Hematopoietic multipotent progenitor cell (in vitro differentiated cells): ENCODE measurements at places on chromosomes 7 and 10.
A peak's percentile ranks its signal among the peaks of the same experiment; 100 is the strongest.

GRCh38 chr10:43061760-43062159 is 15.1 kb upstream of the RET start:
- no peak for DNase-seq

DNA sequence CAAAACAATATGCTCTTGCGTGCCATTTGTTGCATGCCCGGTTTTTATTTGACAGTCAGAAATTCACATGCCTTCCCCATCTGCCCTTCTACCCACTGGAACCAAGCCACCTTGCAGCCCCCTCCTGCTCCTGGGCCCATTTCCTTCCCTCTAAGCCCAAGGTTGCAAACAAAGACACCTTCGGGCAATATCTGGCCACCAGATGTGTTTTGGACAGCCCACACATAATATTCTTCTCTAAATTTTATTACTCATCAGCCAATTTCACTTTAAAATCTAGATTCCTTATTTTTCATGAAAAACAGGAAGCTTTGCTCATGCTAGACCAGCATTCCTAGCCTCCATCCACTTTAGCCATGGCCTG is 18.2 kb upstream of the C10orf105 start:
- DNase-seq = peak; percentile 55

DNA sequence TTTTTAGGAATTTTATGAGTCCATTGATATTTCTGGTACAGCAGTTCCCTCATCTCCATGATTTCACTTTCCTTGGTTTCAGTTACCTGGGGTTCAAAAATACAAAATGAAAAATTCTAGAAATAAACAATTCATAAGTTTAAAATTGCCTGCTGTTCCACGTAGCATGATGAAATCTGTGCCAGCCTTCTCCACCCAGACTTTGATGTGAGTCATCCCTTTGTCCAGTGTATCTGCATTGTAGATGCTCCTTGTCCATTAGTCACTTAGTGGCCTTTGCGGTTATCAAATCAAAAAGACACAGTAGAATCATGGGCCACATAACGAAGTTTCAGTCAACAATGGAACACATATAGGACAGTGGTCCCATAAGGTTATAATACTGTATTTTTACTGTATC is 286.9 kb downstream of the PTEN start:
- DNase-seq = no peak

GRCh38 chr10:97097084-97097433 is 88.7 kb downstream of the SLIT1 start:
- no peak for DNase-seq

- no peak for DNase-seq
Measured at GRCh38 chr7:105974471-105974870, 11.4 kb downstream of the CDHR3 start.

- no peak for DNase-seq
Measured at GRCh38 chr10:108014902-108015177, 850.3 kb upstream of the SORCS1 start.

GRCh38 chr10:26439406-26440087 is 1.4 kb downstream of the APBB1IP start:
- DNase-seq = peak; percentile 18

- DNase-seq = no peak
Measured at GRCh38 chr7:11557627-11558026, 274.4 kb downstream of the THSD7A start.

DNA sequence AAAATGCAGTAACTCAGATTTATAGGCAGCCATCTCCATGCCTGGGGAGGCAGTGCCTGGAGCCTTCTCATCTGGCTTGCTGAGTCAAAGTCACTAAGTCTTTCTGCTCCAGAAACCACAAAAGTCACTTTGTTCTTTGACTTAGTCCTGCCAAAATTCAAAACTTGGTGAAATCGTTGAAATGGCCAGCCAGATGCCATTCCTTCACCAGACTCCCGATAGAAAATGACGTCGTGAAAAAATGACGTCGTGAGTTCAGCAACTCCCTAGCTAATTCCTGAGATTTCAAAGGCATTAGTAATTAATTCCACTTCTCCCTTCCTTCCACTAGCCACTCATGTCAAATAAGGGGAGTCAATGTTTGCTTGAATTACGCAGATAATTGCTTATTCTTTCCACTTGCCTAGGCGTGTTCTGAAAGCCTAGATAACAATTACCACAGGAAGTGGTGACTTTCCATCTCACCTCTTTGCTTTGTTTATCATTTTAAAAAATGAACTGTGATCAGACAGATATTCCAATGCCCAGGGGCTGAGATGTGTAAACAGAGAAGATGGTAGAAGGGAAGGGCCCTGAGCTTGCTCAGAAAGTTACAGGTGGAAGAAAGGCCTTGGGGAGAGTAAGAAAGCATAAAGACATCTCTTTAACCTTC is 48.5 kb upstream of the OSBPL3 start:
- no peak for DNase-seq

DNA sequence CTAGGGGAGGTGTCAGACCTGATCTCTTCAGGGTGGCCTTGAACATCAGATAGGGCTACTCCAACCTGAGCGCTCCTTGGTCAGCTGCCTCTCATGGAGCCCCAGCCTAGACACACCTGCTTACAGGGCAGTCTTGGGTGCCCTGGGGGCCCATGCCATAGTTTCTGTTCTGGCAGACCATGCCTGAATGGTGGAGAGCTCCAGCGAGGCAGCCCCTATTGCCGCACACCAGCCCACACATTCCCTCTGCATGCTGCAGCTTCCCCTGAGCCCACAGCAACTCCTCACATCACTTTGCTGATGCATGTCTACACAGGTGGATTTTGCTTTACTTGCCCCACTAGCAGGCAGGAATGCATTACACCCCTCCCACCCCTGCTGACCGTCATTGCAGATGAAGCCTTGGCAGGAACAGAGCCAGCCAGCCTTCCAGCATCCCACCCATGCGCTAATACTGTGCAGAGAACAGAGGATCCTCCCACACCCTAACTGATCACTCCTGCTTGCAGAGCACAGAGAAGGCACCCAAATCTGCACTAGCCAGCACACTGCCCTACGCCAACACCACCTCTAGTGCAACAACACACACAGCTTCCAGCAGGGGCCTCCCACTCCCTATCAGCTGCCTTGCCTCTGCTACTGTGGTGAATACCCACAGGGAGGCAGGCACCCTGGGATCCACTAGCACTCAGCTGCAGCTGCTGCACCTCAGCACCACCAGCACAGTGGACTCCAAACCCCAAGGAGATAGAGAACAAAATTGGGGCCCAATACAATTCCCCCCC is 43.0 kb upstream of the GRM3 start:
- DNase-seq = no peak

DNA sequence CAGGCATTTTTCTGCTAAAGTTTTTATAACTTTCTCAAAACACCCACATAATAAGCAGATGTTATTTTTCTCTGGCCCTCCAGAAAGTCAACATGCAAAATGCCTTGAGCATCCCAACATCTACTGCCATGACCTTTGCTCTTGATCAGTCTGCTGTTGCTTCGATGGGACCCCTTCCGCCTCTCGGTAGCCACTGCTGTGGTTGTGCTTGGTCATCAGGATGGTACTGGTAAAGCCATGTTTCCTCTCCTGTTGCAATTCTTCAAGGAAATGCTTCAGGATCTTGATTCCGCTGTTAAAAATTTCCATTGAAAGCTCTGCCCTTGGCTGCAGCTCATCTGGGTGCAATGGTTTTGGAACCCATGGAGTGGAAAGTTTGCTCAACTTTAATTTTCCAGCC is 533.0 kb downstream of the DNAJB6 start:
- DNase-seq = no peak

GRCh38 chr7:7433811-7434210 is 101.9 kb downstream of the COL28A1 start:
- no peak for DNase-seq

GRCh38 chr10:72616716-72617115 is 9.2 kb downstream of the MICU1 start:
- DNase-seq = no peak

- no peak for DNase-seq
Measured at GRCh38 chr7:100745184-100745583, 11.8 kb downstream of the ZAN start.

DNA sequence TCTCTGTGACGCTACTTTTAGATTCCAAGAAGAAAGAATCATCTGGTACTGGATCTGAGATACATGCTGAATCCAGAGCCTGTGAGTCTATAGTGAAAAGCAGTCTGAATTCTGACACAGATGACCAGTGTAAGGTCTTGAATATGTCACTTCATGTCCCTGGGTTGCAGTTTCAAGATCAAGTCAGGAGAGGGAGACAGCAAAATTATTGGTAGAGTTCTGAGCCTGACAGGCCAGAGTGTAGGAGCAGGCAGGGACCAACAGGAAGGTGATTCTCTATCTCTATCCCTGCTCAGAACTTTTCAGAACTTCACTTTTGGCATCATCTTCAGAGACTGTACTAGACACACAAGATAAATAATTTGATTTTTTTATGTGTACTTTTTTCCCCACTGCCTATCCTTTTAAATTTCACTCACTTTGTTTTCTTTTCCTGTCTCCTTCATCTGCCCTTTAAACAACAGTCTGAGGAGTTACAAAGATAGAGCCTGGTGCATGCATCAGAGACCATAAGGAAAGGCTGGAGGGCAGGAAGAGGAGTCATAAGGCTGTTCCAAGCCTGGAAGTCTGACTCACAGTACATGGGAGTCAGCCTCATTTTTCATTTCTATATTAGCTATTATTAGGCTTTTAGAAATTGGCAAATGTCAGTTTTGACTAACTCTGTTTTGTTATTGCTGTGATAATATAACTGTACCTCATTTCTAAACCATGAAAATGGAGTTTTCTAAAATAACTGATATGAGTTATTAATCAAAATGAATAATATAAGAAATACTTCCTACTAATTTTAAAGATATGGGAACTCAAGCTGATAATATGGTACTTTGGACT is 120.2 kb upstream of the TMEM229A start:
- DNase-seq = peak; percentile 8

DNA sequence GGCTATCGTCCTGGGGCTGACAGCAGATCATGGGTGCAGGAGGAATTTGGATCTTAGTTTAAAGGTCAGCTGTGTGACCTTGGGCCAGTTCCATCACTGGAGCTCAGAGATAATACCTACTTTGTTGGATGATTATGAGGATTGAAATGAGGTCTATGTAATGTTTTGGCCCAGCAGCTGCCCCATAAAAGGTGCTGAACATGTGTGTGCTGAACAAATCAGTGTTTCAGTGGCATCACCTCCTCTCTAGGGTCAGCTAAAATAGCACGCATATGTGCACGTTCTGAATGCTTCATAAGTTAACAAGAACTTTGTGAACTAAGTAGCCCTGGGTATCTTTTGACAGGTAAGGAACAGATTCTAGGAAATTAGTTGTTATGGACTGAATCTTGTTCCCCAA is 84.8 kb upstream of the LRRC18 start:
- no peak for DNase-seq

GRCh38 chr10:5095687-5096086 is 1.5 kb downstream of the AKR1C3 start:
- DNase-seq = no peak

DNA sequence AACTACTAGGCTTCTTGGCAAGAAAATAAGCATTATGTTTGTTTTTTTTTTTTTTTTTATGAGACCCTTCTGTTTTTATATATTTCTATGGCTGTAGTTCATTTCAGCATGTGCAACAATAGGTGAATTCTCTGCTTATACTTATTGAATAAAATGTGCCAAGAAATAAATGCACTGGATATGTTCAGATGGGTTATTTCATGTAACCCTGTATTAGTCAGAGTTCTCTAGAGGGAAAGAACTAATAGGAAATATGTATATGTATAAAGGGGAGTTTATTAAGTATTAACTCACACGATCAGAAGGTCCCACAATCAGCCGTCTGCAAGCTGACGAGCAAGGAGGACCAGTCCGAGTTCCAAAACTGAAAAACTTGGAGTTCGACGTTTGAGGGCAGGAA is 292.8 kb downstream of the CSTF2T start:
- DNase-seq = no peak

- DNase-seq = no peak
Measured at GRCh38 chr10:100645091-100645490, 100.3 kb upstream of the PAX2 start.

GRCh38 chr10:29041616-29042015 is 247.3 kb upstream of the LYZL1 start:
- no peak for DNase-seq

DNA sequence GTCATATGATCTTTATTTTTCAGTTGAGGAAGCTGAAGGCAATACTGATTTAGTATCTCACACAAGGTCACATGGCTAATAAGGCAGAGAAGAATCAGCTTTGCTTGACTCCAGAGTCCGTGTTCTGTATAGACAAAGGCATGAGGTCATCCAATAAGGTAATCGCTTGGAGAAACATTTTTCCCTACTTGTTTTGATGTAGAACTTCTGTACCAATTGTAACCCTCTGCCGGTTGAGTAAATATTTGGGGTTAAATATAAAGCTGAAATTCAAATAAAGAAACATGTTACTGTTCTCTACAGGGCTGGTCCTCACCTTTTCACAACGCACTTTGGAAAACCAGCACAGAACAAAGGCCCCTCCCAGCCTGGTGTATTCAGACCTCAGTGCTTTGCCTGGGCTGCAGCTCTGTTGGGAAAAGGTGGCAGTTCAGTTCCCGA is 83.0 kb upstream of the INSYN2A start:
- no peak for DNase-seq

DNA sequence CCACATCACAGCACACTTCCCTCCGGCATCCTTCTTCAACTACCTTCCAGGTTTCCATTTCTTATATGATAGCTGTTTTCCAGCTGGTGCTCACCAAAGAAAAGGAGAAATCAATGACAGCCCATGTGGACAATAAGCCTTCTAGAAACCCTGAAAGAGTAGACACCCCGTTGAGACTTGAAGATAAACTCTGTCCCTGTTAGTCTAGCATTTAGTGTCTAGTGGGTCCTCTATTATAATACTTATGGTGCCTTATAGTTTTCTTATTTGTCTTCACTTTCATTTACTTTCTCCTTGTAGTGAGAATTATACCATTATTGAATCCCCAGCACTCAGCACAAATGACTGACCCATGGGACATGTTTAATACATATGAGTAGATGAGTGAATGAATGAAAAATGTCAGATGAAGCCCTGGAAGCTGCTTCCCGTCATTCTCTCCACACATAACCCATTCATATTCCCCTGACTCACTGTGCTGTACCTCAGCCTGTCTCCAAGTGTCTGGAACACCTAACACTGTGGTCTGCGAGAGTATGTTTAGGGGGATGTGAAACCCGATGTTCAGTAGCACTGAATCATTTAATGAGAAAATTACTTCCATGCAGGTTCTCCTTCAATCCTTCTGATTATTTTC is 377.6 kb downstream of the GPR158 start:
- no peak for DNase-seq

DNA sequence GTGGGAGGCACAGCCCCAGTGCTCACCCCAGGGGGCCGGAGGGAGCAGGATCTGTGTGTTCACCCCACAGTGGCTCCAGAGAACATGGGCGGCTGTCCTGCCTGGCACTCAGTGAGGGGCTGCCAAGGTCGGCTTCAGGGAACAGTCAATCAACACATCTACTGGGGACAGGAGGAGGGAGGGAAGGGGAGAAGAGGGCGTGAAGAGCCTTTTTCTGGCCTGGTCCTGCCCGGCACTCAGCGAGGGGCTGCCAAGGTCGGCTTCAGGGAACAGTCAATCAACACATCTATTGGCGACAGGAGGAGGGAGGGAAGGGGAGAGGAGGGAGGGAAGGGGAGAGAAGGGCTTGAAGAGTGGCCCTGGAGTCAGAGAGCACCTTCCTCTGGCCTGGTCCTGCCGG is 184.9 kb downstream of the ADARB2 start:
- no peak for DNase-seq
